ENCODE measurements at places on chromosomes 1 and 21.

- no peak for DNase-seq
Measured at GRCh38 chr1:230391776-230392535, 34.2 kb downstream of the PGBD5 start.

DNA sequence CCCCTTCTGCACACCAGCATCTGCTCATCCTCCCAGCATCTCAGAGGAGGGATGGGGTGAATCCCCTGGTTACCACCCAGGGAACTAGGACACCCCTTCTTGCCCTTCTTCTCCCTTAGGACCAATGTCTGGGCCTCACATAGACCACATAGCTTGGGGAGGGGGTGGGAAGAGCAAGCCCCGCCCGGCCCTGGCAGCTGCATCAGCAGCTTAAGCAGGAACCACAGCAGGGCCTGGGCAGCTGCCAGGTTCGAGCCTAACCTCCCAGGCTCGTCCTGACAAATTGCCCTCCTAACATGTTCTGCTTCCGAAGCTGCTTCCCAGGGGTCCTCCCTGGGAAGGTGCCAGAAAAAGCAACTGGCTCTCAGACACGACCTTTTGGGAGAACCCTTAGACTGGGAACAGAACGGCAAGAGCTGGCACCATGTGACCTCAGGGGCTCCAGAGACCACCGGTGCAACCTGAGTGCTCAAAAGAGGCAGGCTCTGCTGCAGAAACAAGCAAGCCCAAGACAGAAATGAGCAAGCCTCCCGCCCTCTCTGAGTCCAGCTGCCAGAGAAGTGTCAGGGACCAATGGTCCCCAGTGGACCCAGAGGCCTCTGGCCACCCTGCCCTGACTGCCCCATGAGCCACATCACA lies 18.4 kb upstream of the CLSTN1 start:
- no peak for DNase-seq

GRCh38 chr1:244254467-244254866 lies 197.2 kb downstream of the ADSS2 start:
- DNase-seq, result no peak

GRCh38 chr1:209318181-209319056 lies 265.1 kb upstream of the CAMK1G start:
- DNase-seq, result no peak

DNA sequence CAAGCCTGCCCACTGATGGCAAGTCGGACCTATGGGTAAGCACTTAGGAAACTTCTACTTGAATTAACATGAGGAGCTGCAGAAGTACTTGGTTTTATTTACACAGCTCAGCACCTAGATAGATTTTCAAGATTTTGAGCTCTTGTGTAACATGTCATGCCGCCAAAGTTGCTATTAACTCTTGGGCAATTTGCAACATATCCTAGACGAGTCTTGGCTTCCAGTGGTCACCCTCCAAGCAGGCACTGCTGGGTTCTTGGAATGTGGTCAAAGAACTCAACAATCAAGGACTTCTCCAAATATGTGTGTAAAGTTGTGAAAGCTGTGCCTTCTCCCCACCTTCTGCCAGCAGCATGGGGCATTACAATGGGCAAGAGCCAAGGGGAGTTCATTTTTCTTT lies 17.8 kb upstream of the GUCA2B start:
- no peak for DNase-seq

- no peak for DNase-seq
Measured at GRCh38 chr1:73910466-73910865, 287.5 kb downstream of the LRRIQ3 start.

DNA sequence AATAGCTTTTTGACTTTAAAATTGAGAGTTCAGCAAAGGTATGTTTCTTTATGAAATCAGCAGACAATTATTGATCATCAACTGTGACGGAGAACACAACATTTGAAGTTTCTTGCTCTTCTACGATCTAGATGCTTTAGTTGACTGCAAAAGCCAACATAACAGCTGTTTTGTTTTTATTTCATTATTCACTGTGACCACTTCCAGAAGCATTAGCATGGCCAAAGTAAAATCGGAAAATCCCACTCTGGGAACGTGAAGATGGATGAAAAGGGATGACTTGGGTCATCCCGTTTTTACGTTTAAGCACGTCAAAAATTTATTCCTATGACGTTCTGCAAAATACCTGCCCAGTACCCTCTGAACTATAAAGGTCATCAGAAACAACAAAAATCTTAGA lies 833.0 kb upstream of the ADAMTS5 start:
- DNase-seq, result no peak

DNA sequence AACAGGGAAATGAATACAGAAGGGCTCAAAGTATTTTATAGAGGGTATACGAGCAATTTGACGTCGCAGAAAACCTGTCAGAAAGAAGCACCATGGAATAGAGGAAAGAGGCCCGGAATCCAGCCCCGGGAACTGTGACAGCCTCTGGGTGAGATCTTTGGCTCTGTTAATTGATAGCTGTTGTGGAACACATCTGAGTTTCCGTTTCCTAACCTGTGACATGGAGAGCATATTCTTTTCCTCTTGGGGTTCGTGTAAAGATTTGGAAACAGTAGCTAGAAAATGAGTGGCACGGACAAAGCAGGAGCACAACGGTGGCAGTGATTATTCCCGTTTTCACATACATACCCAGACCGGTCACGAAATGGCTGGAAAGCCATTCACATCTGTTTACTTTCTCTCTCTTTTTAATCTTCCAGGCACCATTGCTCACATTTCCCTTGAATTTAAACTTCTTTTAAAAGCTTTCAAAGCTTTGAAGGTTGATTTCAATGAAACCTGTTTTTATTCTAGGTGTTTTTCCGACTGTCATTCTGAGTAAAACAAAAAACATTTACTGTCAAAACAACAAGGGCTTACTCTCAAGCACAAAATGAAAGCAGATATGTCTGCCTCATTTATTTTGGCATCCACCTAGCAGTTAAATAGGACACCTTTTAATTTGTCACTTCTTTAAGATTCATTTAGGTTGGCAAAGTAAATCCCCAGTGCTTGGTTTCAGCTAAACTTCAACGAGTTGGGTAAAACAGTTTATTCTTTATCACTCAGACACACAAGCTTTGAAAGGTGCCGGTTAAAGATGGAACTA lies 26.7 kb upstream of the C8B start:
- no peak for DNase-seq
